ENCODE measurements at places on chromosomes 5 and 9. TPM values are rescaled to one million over a fixed set of nuclear protein-coding genes. Genes with fewer than 3 reads are reported as not detected.

CARD6 gene
- 2.3 TPM for total RNA-seq

CDH6 gene
- total RNA-seq: 36.2 TPM

BRD3OS gene
- total RNA-seq: 39.7 TPM

FRRS1L gene
- total RNA-seq: 28.0 TPM

EIF4EBP3 gene
- 5.6 TPM for total RNA-seq

IFNB1 gene
- total RNA-seq: not detected
